ENCODE measurements at places on chromosomes 7 and 10.

DNA sequence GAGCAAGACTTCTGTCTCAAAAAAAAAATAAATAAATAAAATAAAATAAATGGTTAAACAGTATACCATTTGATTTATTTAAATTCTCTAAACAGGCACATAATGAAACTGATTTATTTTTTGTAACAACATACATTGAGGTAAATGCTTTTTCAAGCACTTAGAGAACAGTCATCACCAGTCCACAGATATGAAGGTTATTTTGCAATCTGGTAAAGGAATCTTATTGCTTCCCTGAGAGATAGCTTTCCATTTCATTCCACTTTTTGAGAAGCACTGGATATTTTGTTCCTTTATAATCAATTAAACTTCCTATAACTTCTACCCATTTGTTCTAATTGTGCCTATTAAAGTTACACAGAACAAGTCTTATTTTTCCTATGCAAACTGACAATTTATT, 5.2 kb downstream of the CEP55 start:
- DNase-seq, result no peak

GRCh38 chr7:27586825-27587224, 75.9 kb downstream of the HIBADH start:
- DNase-seq, result no peak

GRCh38 chr7:156499247-156499881, 141.2 kb upstream of the RNF32 start:
- DNase-seq, result no peak

DNA sequence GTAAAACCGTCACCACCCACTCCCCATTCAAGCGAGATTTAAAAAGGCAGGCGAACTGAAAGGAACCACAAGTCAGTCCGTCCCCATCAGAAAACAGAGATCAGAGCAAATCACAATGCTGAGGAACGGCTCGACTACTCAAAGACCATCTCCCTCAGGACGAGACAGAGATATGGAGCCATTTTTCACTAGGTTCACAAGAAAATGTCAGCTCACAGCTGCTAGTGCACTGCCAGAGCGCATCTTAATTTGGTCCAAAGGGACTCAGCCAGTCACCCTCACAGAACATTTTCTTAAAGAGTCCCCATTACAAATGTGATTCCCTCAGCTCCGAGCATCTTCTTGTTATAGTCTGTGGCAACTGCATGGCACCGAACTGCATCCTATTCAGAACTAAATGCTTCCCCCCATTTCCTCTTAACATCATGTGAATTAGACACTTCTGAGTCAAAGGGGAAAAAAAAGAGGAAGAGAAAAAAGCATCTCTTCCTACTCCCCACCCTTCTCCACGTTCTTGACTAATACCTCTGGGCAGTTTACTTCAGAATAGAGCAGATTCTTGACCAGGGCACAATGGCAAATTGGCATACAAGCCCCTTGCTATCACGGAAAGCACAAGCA, 683.9 kb downstream of the MAGI2 start:
- DNase-seq, result no peak

GRCh38 chr10:130923596-130923995, 387.9 kb downstream of the TCERG1L start:
- no peak for DNase-seq
